ENCODE measurements at places on chromosomes 16 and 17.

DNA sequence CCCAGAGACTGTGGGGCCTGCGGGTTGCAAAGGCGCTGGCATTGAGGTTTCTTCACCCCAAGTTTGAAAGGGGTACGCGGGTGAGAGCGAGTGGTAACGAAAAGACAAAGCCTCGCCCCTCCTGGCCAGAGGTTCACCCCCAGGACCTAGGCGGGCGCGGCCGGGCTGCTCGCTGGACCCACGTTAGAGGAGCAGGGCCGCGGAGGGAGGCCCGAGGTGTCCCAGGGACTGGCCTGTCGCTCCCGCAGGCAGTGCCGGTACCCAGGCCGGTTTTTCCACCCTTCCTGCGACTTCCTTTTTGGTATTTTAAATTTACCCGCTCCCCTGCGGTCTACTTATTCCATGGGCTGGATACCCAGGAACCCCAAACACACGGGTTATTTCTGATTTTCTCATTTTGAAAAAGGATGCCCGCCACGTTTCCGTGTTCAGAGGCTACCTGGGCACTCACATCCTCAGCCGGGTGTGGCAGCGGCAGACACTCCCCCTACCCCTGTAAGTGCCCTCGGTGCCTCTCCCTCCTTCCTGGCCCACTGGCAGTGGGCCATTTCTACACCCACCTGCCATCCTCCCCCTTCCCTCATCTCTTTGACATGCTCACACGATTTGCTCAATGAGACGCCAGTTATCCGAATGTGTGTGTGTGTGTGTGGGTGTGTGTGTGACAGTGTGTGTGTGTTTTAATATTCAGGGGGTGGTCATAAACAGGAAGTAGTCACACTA is 1.6 kb upstream of the FOXL1 start:
- DNase-seq = no peak

DNA sequence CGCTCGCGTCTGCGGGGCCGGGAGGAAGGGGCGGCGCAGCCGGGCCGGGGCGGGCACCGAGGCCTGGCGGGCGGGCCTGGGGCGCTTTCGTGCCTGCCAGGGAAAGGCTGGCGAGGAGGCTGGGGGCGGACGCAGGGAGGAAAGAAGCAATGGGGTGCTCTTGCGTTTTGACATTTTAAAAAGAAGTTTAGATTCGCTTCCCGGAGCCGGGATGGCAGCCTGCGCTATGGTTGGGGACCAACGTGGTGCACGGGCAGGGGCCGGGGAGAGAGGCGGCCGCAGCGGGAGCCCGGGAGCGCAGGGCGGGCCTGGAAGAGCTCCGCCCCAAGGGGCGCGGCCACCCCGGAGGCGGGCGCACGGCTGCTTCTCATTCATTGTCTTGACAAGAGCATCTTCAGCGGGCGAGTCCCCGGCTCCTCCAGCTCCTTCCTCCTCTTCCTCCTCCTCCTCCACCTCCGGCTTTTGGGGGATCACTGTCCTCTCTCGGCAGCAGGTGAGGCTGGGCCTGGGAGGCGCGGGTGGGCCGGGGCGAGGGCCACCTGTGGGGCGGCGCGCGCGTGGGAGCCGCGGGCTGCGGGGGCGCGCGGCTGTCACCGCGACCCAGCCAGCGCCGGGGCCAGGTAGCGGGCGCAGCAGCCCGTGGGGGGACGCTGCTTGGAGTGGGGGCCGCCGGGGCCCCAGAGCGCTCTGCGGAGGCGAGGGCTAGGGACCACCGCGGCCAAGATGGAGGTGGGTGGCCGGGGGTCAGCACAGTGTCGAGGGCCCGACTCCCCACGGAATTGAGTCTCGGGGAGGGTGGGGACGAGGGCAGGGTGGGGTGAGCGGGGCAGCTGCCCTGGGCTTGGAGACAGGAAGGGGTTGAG is at the start of gene CORO1A:
TSS of gene CORO1A (plus strand) at position 370 of the 863 bp plus-strand sequence. CDS start 1,608 bp downstream, outside the sequence.
- peak; percentile 82 for DNase-seq

DNA sequence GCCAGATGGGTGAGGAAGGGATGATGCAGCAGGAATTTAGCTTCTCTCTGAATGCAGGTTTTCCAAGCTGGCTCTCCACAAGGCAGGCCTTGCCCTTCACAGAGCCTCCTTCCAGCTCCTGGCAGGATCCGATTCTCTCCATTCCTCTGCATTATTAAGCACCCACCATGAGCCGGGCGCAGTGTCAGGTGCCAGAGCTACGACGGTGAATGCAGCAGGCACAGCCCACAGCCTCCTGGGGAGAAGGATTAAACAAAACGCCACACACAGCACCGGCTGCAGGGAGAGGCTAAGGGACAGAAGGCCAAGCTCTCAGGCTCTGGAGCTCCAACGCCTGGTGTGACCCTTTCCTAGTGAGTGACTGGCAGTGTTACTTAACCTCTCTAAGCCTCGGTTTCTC is 7.1 kb upstream of the MT2A start:
- no peak for DNase-seq

DNA sequence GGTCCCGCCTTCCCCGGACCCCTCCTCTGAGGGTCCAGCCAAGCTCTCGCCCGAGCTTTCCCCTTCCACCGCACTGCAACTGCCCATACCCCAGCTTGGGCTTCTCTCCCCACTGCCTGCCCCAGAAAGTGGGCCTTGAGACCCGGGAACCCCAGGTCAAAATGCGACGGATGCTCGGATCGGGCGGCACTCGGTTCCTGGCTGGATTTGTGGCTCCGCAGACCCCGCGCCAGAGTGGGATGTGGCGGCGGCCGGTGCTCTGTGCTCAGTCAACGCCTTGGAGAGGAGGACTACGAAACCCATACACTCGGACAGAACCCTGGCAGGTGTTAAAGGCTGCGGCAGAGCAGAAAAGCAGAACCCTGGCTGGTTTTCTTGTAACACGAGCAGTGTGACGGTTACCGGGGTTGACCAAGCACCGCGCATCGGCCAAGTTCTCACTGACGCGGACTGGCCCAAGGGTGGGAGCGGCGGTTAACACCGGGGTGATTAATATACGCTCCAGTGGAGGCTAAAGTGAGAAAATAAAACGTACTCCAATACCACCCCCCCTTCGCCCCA is 885 bp upstream of the SLFN13 start:
- DNase-seq = peak; percentile 58

DNA sequence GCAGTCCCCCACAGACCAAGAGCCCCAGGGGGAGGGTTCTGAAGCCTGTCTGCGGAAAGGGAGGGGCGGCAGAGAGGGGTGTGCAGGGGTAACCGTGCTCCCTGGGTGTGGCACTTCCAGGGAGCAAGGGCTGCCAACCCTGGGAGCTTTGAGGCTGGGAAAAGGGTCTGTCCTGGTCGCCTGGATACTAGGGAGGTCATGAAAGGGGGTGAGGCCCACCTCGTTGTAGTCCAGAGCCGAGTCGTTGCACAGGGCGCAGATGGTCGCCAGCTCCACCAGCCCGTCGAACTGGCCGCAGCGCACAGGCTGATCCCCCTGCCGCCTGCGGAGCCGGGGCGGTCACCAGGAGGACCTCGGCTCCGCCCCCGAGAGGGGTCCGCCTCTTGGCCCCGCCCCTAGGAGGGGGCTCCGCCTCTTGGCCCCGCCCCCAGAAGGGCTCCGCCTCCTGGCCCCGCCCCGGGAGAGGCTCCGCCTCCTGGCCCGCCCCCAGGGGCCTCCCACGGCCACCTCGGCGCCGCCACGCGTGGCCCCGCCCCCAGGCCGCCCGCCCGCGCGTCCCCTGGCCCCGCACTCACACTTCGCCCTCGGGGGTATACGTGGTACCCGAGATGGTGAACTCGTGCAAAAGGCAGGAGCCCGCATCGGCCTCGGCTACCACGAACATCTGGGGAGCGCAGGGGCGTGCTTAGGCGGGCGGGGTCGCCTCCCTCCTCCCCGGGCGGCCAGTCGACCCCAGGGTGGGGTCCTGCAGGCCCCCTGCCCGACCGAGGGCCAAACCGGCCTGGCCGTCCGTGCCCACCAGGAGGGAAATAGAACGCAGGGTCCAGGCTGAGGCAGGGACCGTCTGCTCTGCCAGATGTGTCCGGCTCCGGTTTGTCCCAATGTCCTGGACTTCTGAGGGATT is 19.5 kb downstream of the ATP2A3 start:
- peak; percentile 58 for DNase-seq

DNA sequence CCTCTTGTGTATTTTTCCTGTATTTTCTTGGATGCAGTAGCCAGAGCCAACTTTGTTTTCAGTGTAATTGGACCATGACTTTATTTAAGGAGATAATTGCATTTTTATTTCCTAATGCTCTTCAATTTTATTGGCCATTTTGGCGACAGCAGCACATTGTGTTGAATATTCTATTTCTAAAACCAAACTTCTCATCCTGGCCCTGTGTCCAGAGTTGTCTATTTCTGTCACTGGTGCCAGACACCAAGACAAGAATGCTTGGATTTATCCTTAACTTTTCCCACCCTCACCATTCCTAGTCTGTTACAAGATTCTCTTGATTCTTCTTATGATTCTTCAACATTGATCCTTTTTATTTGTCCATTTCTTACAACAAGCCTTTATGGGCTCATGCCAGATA is 37.1 kb downstream of the ARHGAP44 start:
- DNase-seq = no peak

DNA sequence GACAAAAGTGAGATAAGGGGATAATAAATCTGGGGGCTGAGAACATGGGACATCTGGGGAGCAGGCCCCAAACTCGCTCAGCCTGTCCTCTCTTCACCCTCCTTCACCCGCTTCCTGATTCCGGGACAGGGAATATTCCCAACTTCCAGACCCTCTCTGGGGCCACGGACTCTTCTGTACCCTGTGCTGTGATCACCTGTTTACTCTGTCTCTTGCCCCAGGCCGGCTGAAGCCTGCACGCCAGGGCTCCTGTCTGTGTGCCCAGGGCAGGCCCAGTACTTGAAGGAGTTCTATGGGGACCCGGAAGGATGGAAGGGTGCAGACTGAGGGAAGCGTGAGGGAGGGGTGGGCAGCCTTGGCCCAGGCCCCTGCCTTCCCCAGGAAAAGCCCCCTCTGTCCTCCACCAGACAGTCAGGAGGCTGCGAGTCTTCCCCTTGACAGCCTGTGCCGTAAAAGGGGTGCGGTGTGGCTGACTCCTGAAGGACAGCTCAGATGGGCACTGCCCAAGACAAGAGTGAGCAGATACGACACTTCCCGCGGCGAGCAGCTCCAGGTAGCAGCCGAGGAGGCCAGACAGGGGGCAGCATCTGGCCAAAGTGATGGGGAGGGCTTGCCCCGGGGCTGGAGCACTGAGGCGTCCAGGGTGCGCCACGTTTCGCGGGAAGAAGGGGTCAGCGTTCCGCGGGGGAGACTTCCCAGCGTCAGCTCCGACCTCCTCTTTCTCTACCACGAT is 1.0 kb upstream of the CCNF start:
- no peak for DNase-seq

DNA sequence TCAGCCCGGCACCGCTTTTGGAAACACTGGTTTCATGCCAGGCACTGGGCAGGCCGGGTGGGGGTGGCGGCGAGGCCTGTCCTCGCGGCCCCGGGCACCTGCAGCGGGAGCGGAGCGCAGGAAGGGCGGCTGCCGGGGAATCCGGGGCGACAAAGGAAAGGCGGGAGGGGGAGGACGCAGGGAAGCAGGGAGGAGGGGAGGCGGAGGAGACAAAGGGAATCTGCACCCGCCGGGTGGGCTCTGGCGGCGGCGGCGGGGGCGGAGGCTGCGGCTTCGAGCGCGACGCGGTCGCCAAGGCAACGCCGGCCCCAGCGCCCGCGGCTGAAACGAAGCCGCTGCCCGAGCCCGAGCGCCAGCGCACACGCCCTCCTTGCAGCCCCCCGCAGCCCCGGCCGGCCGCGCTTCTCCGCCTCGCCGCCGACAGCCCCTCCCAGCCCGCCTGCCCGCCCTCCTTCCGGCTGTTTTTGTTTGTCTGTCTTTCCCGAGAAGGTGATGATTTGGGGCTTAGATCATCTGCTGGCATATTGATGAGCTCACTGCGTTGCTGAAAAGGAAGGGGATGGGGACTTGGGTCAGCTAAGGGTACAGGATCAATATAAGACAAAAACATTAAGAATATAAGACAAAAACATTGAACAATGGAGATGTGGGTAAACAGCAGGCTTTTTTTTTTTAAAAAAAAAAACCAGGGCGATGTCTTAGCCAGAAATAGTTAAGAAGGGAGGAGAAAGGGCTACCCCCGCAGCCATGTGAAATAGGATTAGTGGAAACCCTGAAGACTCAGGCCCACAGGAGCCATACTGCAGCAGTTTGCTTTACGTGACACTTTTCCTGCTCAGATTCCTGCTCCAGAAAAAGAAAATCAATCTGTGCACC is 32.7 kb downstream of the CDK5R1 start:
- peak; percentile 77 for DNase-seq

GRCh38 chr16:55250701-55251100 is 73.3 kb upstream of the IRX6 start:
- DNase-seq = no peak

DNA sequence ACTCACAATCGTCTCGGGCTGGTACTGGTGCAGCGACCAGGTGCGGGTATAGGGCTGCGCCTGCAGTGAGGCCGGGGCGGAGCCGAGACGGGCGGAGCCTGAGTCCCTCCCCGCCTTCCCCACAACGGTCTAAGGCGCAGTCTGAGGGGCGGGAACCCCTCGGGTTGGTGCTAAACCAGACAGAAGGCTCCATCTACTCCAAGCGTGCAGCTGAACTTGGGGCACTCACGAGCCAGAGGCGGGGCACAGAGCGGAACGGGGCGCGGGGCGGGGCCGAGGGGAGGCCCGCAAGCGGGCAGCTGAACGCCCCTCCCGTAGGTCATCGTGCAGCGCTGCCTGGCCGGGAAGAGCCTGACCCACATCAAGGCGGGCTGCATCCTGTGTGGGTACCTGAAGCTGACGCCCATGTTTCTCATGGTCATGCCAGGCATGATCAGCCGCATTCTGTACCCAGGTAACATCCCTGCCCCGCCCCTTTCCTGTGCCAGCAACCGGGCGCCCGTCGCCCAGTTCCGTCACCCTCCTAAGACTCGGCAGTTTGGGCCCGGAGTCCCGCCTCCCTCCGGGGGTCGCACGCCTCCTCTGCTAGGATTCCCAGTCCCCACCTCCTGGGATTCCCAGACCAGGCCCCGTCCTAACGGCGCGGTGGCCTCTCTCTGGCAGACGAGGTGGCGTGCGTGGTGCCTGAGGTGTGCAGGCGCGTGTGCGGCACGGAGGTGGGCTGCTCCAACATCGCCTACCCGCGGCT is 5.0 kb downstream of the SLC5A2 start:
- peak; percentile 85 for DNase-seq

GRCh38 chr17:77884019-77884418 is 74.5 kb upstream of the TNRC6C start:
- peak; percentile 45 for DNase-seq

DNA sequence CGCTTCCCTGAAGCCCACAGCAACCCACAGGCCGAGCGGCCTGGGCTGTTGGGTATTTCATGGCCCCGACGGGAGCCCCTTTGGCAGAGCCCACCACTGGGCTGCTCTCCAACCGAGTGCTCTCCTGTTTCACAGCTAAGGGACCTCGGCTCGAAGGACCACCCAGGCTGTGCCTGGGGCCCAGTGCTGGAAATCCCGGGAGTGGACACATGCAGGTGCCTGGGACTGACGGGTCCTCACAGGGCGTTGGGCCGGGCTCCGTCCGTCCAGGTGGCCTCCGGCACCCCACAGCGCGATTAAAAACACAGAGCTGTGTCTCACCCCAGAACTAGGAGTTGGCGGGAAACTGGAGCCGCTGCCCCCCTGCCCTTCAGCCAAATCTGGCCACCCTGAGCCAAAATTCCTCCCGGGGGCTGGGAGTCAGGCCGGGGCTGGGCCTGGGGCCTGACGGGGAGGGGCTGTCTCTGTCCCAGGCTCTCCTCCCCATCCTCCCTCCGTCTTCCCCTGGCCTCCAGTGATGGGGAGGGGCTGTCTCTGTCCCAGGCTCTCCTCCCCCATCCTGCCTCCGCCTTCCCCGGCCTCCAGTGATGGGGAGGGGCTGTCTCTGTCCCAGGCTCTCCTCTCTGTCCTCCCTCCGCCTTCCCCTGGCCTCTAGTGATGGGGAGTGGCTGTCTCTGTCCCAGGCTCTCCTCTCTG is 14.1 kb downstream of the UTS2R start:
- DNase-seq = no peak

All from CD4-positive, alpha-beta T cell treated with Interferon alpha-2 for 1 hour (primary cell).